ENCODE measurements at places on chromosomes 2 and 18. TPM values are rescaled to one million over a fixed set of nuclear protein-coding genes. Genes with fewer than 3 reads are reported as not detected.

The ESCO1 gene
- 15.6 TPM for total RNA-seq

The PNPT1 gene
- total RNA-seq = 27.0 TPM

The COL4A3 gene
- 1.3 TPM for total RNA-seq

The PFN4 gene
- total RNA-seq = 1.7 TPM

The FAM161A gene
- total RNA-seq = 8.1 TPM

The VWA3B gene
- total RNA-seq = not detected

The IL36G gene
- total RNA-seq = not detected

The MAP3K19 gene
- not detected for total RNA-seq

The MYO7B gene
- total RNA-seq = not detected

The PHOSPHO2 gene
- total RNA-seq = 5.2 TPM

The RAX gene
- not detected for total RNA-seq

The DSEL gene
- total RNA-seq = 108 TPM
